KBM-7 (cell line): ENCODE measurements at places on chromosomes 2 and 18.

- DNase-seq = peak; percentile 52
Measured at GRCh38 chr2:20093263-20094141, 42.1 kb upstream of the LAPTM4A start.

DNA sequence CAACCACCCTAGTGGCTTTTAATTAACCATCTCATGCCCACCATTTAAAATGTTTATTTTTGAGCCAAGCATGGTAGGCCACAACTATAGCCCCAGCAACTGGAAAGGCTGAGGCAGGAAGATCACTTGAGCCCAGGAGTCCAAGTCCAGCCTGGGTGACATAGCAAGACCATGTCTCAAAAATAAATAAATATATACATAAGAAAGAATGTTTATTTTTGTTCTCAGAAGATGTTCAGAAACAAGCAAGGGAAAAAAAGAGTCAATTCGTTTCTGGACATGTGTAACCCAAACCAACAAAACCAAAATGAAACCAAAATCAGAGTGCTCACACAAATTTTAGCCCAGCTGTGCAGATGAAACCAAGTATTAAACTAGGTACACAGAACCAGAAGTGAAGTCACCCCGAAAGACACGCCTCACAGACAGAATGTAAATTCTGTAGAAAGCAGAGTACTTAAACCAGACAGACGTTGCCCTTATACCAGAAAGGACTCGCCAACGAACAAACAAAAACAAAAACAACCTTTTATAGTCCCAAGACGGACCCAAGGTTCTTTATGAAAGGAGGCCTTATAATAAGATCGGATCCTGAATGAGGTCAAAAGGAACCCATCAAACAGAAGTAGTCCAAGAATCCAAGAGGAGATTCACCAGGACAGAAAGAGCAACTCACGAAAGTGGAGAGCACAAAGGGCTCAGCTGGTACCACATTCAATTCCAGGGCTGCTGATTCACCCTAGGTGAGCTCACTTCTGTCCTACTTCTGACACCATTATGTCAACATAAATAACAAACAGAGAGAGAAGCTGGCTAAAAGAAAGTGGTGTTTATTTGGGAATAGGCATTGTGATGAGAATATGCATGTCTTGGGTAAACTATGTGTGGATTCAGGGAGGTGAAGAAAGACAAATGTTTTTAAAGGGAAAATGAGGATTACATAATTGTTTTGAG lies 31.8 kb upstream of the MTCL1 start:
- DNase-seq = no peak

GRCh38 chr2:218340656-218341055 lies 16.0 kb upstream of the CATIP start:
- DNase-seq = no peak

DNA sequence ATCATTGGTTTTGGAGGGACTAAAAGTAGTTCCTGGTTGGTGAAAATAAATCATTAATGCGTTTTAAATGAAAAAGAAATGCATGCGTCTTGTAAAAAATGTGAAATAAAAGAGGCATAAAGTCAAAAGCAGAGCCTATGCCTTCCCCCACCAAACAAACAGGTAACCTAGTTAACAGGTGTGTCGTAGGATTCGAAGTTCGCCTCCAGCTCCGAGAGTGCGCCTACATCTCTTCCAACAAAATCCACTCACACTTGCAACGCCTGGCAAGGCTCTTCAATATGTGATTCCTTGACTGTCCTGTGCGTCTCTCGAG lies 677 bp upstream of the SMAD4 start:
- DNase-seq = no peak

DNA sequence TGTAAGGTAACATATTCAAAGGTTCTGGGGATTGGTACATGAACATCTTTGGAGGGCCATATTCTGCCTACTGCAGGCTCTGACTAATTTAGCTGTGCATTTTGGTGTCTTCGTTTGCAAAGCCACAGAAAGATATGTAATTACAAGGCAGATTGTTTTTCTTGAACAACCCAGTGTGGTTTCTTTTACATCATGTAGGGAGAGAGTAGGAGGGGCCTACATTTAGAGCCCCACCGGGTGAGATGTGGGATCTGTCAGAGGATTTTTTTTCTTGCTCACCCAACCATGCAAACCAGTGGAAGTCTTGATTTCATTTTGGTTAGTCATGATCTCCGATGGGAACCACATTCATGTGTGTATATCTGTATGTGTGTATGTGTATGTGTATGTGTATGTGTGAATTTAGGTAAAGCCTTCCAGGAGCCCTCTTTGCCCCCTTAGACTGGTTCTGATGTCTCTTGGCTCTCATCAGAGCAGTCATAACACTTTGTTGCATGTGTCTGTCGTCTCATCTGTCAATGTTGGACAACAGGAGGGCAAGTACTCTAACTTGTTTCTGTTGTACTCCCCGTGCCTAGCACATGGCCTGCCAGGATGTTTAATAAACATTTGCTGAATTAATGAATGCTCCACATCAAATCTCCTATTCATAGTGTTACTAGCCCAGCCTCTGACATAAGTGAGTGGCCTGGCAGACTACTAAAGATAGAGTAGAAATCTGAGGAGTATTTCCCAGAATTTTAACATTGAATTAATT lies 239.9 kb downstream of the MTX2 start:
- DNase-seq = no peak

GRCh38 chr2:30713698-30714097 lies 93.5 kb downstream of the CAPN13 start:
- DNase-seq = no peak

GRCh38 chr2:20451341-20451740 lies 4.5 kb downstream of the RHOB start:
- no peak for DNase-seq

GRCh38 chr2:55019526-55020258 lies 30.6 kb downstream of the RTN4 start:
- DNase-seq = peak; percentile 84

GRCh38 chr18:34818064-34818463 lies 108.0 kb downstream of the DTNA start:
- DNase-seq = no peak

DNA sequence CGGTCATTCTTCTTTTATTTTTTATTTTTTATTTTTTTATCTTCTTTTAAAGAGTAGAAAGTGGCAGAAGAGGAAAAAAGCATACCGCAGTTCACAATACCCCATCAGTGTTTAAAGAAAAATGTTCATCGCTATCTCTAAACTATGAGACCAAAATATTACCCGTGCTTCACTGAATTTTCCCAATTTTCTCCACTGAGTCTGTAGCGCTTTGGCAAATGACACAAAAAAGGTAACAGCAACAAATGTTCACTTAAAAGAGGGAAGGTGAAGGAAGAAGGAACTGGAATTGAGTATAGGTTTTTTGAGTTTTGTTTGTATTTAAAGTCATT lies 15.1 kb upstream of the RIOK3 start:
- no peak for DNase-seq
